GM06990 (cell line): ENCODE measurements at places on chromosomes 3 and 15.

- DNase-seq = no peak
These were observed 4.9 kb downstream of the CHAC1 start for GRCh38 chr15:40958146-40958545.

- DNase-seq = no peak
These were observed 21.0 kb upstream of the CGNL1 start for GRCh38 chr15:57355259-57355658.

GRCh38 chr3:119700269-119700919 is 2.4 kb upstream of the CFAP91 start:
- peak; percentile 54 for DNase-seq

DNA sequence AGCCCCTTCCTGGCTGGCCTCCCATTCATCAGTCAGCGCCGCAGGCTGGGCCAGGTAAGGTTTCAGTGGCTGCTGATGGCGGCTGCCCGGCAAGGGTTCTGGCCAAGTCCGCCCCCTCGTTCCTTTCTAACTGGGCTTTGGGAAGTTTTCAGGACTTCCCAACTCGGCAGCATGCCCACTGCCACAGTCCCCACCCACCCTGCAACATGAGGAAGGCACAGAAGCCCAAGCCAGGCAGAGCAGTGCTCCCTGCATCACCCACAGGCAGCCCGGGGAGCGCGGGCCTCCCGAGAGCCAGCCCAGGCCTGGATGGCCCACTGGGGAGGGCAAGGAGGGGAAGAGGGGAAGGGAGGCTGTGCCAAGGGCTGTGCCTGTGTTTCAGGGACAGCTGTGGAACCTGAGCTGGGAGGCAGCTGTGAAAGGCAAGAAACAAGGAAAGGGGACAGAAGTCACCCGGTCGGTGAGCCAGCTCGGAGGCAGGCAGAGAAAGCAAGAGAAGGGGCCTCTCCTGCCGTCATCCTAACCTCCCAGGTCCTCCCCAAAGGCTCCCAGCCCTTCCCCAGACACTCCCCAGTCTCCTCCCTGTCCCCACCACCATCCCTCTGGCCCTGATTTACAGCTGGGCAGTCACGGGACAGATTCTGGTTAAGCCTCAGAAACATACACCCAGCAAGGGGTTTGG is 73.9 kb downstream of the CPN2 start:
- DNase-seq = no peak

DNA sequence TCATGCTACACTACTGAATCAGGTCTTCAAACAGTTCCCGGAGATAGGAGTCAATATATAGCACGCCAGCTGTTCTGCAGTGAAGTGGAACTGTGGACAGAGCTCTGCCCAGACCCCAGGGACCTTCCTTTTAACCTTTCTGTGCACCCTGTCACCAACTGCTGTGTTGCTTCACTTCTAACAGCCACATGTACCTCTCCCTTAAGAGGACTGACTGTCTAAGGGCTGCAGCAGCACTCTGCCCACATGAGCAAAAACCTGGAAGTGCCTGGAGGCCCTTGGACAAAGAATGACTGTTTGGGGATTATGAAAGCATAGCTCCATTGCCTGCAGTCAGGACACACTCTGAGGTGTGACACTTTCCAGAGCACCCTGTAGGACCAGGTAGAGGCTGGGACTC is 88.3 kb upstream of the CTNNB1 start:
- no peak for DNase-seq

DNA sequence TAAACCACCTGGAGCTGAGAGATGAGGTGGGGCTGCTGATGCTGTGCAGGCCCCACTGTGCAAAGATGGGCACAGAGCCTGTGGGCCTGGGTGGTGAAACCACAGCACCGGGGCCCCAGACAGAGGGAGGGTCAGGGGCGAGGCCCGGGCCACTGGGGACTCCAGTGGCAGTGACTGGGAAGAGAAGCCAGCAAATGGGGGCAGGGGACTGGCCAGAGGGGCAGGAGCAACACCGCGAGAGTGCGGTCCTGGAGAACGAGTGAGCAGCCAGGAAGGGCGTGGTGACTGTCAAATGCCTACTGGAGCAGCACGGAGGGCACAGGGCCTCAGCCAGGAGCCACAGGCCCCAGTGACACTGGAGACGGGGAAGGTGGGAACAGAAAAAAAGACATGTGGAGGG is 39.8 kb downstream of the HCN4 start:
- no peak for DNase-seq

DNA sequence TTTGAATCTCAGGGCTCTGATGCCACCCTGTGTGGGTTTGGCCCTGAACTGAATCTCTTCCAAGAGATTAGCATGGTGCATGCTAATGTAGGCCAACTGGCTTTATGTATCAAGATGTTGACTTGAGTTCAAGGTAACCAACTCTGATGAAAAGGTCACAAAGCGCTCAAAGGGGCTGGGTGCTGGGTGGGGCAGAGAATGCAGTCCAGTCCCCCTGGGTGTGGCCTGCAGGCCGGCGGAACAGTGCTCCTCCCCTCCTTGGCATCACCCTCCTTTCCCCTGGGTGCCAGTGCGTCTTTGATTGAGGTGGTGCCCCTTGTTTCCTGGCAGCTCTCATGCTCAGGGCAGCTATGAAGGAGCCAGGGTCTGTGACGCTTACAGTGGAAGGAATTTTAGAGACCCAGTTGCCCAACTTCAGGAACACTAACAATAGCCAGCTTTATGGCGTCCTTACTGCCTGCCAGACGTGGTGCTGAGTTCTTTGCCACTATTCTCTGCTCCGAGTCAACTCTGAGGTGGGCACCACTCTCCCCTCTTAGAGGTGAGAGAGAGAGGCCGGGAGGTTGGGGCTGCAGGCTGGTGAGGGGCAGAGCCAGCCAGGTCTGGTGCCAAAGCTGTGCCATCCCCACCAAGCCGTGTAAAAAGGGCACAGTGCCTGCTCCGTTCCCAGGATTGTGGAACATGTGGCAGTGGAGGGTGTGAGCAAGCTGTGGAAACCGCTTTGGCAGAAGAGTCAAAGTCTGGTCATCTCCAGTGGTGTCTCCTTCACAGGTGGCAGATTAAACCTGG is 9.8 kb downstream of the SYNM start:
- DNase-seq = no peak

GRCh38 chr3:190288836-190289235 is 33.4 kb downstream of the CLDN1 start:
- no peak for DNase-seq

DNA sequence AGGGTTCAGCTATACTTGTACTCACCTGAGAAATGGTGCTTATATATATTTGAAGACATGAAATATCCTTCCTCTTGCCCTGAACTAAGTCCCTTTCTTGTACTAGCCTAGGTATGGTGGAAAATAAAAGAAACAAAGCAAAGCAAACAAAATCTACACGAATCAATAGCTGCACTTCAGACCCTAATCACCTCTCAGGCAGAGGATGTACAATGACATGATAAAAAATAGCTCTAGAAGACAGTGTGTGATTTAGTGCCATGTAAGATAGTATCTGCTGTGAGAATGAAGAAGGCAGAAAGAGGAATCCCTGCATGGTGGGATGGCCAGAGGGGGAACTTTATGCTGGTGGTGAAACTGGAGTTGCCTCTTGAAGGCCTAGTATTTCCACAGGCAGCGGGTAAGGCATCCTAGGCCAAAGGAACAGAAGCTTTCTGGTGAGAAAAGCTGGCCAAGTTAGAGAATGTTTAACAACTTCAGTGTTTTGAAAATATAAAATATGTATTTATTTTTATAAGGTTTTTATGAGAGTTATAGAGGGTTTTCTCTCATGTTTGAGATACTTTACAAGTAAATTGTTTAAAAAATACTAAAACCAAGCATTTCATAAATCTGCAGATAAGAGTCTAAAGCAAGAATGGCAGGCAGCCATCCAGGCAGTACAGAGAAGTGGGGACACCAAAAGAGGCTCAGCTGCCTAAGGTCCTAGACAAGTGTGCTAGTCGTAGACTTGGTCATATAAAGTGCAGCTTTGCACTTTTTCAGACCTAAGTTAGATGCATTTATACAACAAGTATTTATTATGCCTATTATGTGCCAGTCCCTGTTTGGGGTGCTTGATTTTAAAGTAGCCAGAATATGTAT is 14.9 kb downstream of the LEKR1 start:
- no peak for DNase-seq

- DNase-seq = no peak
These were observed 62.0 kb downstream of the DAPK2 start for GRCh38 chr15:63984331-63984730.

- DNase-seq = no peak
These were observed 49.3 kb downstream of the PEAK1 start for GRCh38 chr15:77370580-77370979.

DNA sequence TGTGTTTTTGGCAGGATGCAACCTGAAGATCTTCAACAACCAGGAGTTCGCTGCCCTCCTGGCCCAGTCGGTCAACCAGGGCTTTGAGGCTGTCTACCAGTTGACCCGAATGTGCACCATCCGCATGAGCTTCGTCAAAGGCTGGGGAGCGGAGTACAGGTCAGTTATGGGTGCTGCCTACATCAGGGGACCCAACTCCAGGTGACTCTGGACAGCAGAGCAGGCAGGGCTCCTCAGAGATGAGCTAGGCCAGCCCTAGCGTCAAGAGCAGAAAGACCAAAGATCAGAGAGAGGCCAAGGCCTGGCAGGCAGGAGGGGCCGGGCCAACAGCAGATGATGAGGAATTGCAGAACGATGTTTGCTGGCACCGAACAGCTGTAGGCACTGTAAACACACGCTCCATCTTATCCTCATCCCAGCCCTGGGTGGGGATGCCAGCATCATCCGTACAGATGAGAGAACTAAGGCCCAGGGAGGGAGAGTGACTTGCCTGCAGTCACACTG is 67.1 kb downstream of the AAGAB start:
- no peak for DNase-seq

- no peak for DNase-seq
These were observed 85.7 kb downstream of the ARIH1 start for GRCh38 chr15:72559781-72560180.

DNA sequence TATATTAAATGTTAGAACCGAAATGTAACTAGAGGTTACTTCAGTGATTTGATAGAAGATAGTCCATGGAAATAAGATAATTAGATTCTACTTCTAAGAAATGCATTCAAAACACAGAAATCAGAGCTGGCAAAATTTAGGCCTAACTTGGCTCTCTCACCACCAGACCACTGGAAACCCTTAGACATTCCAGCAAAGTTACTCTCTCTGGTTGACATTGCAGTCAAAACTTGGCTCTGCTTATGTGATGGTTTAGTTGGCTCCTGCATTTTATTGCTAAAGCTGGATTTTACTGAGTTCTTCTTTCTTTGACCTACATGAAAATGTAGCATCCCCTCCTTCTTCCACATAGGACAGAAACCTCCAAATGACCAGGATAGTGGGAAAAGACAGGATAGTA is 35.4 kb upstream of the CBLB start:
- no peak for DNase-seq

GRCh38 chr3:183845090-183845489 is 19.7 kb upstream of the MAP6D1 start:
- no peak for DNase-seq

DNA sequence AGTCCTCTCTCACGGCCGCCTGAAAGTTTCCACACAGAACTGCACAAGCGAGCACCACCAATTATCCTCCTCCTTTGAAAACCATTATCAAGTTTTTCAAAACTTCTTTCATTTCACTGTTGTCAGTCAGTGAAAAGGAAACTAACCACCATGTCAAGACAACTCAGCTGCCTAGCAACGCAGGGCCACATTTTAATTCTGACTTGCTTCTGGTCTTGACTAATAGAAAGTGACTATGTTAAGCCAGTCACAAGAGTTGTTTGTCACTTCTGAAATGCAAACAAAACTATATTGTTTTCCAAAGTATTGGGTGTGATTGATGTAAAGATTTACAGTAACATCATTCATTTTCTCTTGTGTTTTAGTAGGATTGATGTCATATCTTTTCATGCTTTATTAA is 612.8 kb upstream of the AGTR1 start:
- DNase-seq = peak; percentile 21

- no peak for DNase-seq
These were observed 238.4 kb upstream of the TBC1D5 start for GRCh38 chr3:17980863-17981262.

- no peak for DNase-seq
These were observed 24.4 kb downstream of the TRIM42 start for GRCh38 chr3:140702281-140702680.

DNA sequence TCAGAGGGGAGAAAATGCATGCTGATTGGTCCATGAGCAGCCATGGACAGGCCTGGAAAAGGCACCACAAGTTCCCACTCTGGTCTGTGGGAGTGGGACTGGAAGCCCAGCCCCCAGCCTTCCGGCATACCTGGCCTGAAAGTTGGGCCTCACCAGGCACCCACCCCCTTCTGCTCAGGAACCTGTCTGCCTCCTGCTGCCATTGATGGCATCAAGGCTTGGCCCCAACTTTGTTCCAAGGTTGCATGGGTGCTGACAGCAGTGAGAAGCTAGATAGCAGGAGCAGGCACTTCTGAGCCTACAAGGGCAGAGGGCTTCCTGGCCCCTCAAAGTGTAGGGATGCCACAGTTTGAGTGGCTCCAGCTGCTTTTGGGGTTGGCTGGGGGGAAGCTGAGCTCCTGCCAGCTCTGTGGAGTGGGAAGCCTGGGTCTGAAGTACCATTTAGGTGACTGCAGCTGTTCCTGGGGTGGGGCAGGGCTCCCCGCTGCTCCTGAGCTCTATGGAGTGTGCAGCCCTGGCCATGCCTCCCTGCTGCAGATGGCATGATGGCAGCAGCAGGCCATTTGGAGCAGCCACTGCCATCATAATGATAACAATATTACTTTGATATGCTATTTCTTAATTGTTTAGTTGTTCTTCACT is 1054.1 kb upstream of the GBE1 start:
- DNase-seq = no peak

DNA sequence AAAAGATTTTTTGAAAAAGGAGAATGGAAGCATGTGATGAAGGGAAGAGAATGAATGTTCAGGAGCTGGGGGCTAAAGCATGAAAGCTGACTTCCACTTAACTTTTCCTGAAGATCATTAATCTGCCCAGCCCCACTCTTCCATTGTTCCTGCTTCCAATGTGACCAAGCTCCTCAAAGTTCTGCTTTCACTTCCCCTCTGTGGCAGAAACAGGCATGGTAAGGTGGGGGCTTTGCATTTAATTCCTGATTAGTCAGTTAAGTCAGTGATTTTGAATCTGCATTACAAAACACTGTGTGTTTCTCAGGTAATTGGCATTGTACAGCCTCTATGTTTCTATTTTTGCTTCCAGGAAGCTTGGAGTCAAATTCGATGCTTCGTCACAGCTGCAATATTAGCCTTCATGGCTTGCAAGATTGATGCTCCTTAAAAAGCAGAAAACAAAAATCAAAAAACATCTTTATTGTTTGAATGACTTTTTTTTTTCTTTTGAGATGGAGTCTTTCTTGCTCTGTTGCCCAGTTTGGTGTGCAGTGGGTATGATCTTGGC is 7.3 kb upstream of the TM6SF1 start:
- DNase-seq = no peak

DNA sequence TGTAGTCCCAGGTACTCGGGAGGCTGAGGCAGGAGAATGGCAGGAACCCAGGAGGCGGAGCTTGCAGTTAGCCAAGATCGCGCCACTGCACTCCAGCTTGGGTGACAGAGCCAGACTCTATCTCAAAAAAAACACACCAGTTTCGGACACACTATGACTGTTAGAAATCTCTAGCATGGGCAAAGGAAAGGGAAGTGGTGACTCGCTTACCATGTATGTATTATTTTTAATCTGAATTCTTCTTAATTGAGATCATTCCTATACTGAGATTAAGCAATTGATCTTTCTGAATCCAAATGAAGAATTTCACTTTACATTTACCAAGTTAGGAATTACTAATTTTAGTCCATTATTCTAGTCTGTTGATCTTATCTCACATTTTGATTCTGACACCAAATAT is 459.2 kb upstream of the ALCAM start:
- DNase-seq = no peak
